Right renal pelvis (tissue), 4 donors: ENCODE measurements at places on chromosomes 16 and 17. TPM values are rescaled to one million over a fixed set of nuclear protein-coding genes. Genes with fewer than 3 reads are reported as not detected.

GRIN2C gene
- 0.22 TPM for polyA plus RNA-seq

TM4SF5 gene
- 1.4 TPM for polyA plus RNA-seq

SEPTIN12 gene
- not detected for polyA plus RNA-seq

GRCh38 chr17:39719563-39720355 lies 10.6 kb downstream of the MIEN1 start:
- DNase-seq: no peak

- no peak for DNase-seq
These were observed 28.5 kb upstream of the KDM8 start for GRCh38 chr16:27174798-27175197.

GRCh38 chr17:41734949-41735313 lies 488 bp upstream of the HAP1 start:
- DNase-seq: no peak

- DNase-seq: no peak
These were observed 439.6 kb downstream of the KCNJ2 start for GRCh38 chr17:70608957-70609356.
